CD4-positive, alpha-beta T cell treated with Interleukin-1 beta for 1 hour (primary cell): ENCODE measurements at places on chromosomes 6 and 20.

DNA sequence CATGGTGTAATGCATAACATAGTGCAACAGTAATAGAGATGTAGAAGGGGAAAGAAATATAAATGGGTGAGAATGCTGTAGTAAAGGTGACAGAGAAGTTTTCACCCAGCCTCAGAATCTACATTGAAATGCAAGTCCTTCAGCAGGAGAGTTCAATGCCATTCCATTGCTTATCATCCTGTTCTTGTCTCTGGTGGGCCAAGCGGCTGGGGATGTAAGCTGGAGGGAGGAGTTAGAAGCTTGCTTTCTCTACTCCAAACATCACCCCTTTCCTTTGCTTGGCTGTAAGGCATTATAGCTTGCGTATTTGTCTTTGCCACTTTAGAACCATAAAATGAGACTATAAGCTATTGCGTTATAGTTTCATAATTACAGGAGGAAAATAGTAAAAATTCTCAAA is 2.2 kb upstream of the FUT9 start:
- no peak for DNase-seq

DNA sequence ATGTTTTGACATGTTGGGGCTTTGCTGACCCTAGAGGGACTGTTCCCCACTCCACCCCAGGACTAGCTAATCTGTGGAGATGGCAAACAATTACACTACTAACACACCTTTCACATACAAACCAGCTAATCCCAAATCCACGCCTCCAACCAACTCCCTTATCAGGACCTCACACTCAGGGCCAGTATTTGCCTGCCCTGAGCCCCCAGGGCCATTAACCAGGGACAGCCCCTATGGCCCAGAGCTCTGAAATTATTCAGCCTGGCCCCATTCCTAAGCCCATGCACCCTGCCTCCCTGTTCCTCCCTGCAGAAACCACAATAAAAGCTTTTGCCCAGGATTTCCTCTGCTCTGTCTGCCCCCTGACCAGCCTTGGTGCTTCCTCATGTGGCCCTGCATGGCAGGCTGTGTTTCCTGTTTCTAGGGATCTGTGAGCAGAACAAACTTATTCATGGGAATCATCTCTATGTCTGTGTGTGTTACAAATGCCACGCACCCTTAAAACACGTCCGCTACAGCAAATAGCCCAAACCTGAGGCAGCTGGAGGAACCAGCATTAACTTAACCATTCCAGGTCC is 121.2 kb downstream of the PXDC1 start:
- DNase-seq: no peak

DNA sequence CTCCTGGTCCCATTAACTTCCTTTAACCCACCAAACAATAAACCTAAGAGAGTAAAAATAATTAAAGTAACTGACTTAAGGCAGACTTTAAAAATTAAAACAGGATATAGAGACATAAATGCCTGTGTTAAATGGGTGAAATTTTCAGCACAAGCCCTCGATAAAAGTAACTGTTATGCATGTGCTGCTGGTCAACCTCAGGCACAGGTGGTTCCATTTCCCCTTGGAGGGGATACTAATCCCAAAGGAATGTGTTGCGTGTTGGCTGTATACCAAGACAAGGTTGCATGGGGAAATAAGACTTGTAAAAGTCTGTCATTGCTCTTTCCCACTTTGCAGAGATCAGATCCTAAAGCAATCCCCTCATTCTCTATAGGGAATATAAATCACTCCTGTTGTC is 25.8 kb downstream of the HLA-A start:
- DNase-seq: no peak

DNA sequence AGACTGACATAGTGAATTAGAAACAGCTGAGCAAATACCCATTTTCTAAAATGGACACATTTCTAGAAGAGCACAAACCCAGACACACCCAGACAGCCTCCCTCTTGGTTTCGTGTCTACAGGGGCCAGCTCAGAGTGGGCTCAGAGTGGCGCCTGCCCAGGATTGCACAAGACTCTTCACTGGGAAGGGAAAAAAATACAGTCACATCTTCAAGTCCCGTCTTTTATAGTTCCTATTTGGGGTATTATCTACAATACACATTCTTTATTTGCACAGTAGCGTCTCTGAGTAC is 246.1 kb upstream of the AFDN start:
- no peak for DNase-seq

- peak; percentile 19 for DNase-seq
Measured at GRCh38 chr6:137291441-137291840, 72.3 kb upstream of the IFNGR1 start.
